ENCODE measurements at places on chromosomes 2 and 18. TPM values are rescaled to one million over a fixed set of nuclear protein-coding genes. Genes with fewer than 3 reads are reported as not detected.
A peak's percentile ranks its signal among the peaks of the same experiment; 100 is the strongest.

DNA sequence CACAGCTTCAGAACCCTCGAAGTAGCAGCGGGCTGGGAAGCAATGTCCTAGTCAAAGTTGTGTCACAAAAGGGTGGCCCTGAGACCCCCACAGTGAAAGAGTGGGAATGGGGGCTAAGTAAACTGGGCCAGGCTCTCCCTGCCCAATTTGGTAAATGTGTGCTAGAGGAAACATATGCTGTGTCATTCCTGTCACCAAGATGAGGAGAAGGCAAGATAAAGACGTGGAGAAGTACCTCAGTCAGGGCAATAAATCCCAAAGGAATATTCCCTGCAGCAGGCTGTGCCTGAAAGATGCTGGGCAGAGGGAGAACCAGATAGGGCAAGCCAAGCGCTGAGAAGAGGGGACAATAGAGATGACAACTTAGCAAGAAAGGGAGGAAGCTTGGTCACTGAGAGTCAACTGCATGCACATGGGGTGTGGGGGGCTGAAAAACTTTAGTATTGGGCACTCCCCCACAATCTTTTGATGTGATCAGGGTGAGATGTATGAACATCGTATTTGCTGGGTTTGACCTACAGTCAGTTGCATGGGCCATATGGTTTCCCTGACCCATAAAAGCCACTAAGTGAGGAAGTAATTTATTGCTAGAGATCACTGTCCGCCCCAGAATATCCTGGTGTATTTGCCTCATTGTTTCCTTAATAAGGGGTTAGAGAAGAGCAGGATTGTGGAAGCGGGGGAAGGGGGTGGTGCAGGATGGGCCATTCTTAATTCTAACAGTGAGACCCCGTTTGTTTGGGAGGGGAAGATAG is 49.9 kb upstream of the CXCR4 start:
- H3K4me3 ChIP-seq, result no peak overlapping the region
- H3K27ac ChIP-seq, result no peak overlapping the region
- H3K4me1 ChIP-seq, result peaks cover 17% of the 10 kb centered on the region
- H3K27me3 ChIP-seq, result no peaks in the 10 kb centered on the region

- H3K4me1 ChIP-seq, result peaks cover 6% of the 10 kb centered on the region
- H3K4me3 ChIP-seq, result no peak overlapping the region
- H3K27ac ChIP-seq, result no peak overlapping the region
- no peaks in the 10 kb centered on the region for H3K27me3 ChIP-seq
Measured at GRCh38 chr2:1886405-1886992, 142.2 kb upstream of the PXDN start.

DNA sequence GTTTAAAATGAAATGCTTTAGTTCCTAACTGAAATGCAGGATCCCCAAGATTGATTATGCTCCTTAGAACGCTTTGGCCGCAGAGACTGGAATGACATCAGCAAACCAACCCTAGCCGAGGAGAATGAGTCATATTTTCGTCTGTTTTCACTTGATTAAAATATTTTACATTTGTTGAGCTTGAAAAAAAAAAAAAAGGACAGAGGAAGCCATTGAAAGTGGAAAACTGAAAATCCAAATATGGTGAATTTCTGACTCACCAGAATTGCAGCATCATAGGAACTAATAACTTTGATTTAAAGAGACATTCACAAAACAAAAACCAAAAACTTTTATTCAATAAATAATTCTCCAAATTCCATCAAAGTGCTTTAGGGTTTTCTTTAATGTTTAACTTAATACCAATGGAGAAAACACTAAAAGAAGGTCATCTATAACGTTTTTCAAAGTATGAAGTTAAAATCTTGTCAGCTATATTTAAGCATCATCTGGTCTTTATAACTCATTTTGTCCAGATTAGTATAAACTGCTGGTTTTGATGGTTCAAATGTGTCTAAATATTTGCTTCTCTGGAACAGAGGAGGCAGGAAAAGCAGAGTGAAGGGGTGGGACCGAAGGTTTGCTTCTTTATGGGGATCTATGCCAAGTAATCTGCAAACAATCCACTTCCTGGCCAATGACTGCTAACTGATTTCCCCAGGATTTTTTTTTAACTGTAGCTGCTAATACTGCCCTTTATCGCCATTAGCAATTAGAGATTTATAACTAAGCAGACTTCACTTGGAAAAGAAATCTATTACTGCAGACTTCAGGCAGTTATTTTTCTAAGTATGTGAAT is 30.9 kb upstream of the COL5A2 start:
- H3K27me3 ChIP-seq, result no peaks in the 10 kb centered on the region
- DNase-seq, result no peak
- peak overlapping the region; percentile 22 for H3K27ac ChIP-seq
- H3K36me3 ChIP-seq, result no peaks in the 10 kb centered on the region
- H3K4me3 ChIP-seq, result no peak overlapping the region

DNA sequence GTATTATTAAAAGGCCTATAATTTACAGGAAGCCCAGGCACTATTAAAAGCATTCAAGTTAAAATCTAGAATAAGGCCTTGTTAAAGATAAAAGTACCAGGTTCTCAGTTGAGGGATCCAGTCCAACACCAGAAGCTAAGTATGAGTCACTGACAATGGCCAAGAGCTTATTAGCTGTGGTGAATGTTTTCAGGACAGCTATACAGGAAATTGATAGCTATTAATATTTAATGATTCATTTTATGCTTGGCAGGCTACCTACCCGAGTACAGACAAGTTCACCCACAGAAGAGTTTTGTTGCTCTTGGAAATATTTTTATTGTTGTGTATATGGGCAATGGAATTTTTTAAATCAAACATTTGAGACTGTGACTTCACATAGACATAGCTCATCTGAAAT is 729.6 kb upstream of the ZNF804A start:
- H3K4me3 ChIP-seq, result no peak overlapping the region
- no peaks in the 10 kb centered on the region for H3K27me3 ChIP-seq
- DNase-seq, result no peak
- no peak overlapping the region for H3K27ac ChIP-seq
- H3K4me1 ChIP-seq, result no peaks in the 10 kb centered on the region
- no peaks in the 10 kb centered on the region for H3K36me3 ChIP-seq

- H3K36me3 ChIP-seq, result 0 out of 2 replicates have a peak, but pooled peaks cover 8% of the 10 kb centered on the region
- no peaks in the 10 kb centered on the region for H3K27me3 ChIP-seq
- H3K4me3 ChIP-seq, result peak overlapping the region; percentile 93
- peaks cover 22% of the 10 kb centered on the region for H3K4me1 ChIP-seq
Measured at GRCh38 chr2:121647396-121647795, 1.9 kb downstream of the CLASP1 start.

DNA sequence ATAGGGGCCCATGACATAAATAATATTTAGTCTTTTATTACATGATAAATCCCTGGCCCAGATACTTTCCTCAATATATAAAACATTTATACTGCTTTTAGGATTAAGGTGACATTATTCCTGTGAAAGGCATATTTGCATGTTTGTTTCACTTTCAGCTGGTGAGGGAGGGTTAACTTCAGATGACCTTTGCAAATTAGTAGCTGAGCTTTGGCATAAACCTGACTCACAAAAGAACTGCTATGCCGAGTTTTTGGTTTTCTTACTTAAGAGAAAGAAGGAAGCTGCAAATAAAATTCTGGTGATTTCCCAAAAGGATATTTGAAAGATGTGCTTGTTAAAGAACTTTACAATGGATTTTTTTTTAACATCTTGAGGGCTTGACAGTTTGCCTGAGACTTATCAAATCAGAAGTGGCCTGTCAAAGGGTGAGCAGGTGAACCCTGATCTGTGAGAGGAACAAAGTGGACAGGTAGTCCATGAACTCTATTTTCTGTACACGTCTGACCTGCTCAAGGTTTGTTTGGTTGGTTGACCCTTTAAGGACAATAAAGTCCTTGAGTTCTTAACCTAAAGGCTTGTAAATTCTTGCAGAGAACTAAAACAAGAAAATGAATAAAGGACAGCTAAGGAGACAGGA is 93.5 kb downstream of the FAM124B start:
- DNase-seq, result no peak
- H3K27ac ChIP-seq, result no peak overlapping the region
- no peak overlapping the region for H3K4me3 ChIP-seq
- H3K36me3 ChIP-seq, result no peaks in the 10 kb centered on the region

DNA sequence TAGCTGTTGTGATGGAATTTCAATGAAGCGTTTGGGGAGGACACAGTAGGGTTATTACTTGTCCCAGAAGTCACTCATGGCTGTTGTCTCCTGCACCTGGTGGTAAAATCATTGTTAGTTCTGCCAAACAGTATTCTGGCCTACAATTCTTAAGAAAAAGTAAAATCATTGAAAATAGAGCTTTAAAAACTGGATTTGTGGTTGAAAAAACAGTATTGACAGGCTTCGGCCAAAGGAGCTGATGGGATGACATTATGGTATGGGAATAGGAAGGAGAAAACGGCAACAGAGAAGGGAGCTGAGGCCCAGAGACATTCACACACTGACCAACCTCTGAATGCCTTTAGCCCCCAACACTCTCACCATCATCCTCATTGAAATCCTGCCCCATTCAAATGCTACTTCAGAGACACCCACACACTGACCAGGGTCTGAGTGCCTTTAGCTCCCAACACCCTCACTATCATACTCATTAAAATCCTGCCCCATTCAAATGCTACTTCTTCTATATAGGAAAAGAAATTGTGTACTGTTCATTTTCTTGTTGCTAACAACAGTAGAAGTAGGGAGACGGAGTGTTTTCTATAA is 114.1 kb upstream of the OSR1 start:
- H3K4me3 ChIP-seq, result no peak overlapping the region
- H3K36me3 ChIP-seq, result no peaks in the 10 kb centered on the region
- peaks cover 24% of the 10 kb centered on the region for H3K4me1 ChIP-seq

- H3K4me3 ChIP-seq, result 0 out of 2 replicates have a peak overlapping the region, but pooled peaks have one; percentile 30
- DNase-seq, result no peak
- H3K27me3 ChIP-seq, result peaks cover 6% of the 10 kb centered on the region
- H3K4me1 ChIP-seq, result peaks cover 56% of the 10 kb centered on the region
- H3K27ac ChIP-seq, result no peak overlapping the region
- no peaks in the 10 kb centered on the region for H3K36me3 ChIP-seq
Measured at GRCh38 chr2:144480285-144480684, 39.6 kb downstream of the ZEB2 start.

GRCh38 chr2:60414495-60415138 is 138.8 kb downstream of the BCL11A start:
- DNase-seq, result no peak
- no peak overlapping the region for H3K27ac ChIP-seq
- peaks cover 71% of the 10 kb centered on the region for H3K4me1 ChIP-seq
- peaks cover 22% of the 10 kb centered on the region for H3K27me3 ChIP-seq
- H3K4me3 ChIP-seq, result no peak overlapping the region

- H3K4me1 ChIP-seq, result peaks cover 37% of the 10 kb centered on the region
- H3K36me3 ChIP-seq, result no peaks in the 10 kb centered on the region
- H3K4me3 ChIP-seq, result no peak overlapping the region
- no peak overlapping the region for H3K27ac ChIP-seq
- no peak for DNase-seq
- no peaks in the 10 kb centered on the region for H3K27me3 ChIP-seq
Measured at GRCh38 chr2:220892018-220892634, 680.0 kb downstream of the EPHA4 start.

- H3K27ac ChIP-seq, result 0 out of 2 replicates have a peak overlapping the region, but pooled peaks have one; percentile 28
- no peaks in the 10 kb centered on the region for H3K27me3 ChIP-seq
- H3K4me3 ChIP-seq, result no peak overlapping the region
Measured at GRCh38 chr2:180990794-180991193, 10.4 kb downstream of the UBE2E3 start.

DNA sequence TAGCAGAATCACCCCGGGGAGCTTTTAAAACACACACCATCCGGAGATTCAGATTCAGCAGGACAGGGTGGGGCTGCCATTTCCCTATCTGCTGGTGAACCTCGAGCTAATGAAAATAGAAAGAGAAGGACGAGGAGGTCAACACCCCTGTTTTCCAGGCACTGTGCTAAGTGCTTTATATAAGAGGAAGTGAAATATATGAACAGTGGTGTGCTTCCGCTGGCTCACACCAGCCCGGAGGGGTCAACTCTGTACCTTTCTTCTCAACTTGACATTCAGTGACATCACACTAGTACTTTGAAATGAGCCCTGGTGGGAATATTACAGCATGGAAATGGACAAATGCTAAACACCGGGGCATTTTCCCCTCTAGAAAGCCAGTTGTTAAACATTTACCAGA is 108.3 kb upstream of the LTBP1 start:
- no peak overlapping the region for H3K27ac ChIP-seq
- H3K27me3 ChIP-seq, result no peaks in the 10 kb centered on the region
- DNase-seq, result no peak

DNA sequence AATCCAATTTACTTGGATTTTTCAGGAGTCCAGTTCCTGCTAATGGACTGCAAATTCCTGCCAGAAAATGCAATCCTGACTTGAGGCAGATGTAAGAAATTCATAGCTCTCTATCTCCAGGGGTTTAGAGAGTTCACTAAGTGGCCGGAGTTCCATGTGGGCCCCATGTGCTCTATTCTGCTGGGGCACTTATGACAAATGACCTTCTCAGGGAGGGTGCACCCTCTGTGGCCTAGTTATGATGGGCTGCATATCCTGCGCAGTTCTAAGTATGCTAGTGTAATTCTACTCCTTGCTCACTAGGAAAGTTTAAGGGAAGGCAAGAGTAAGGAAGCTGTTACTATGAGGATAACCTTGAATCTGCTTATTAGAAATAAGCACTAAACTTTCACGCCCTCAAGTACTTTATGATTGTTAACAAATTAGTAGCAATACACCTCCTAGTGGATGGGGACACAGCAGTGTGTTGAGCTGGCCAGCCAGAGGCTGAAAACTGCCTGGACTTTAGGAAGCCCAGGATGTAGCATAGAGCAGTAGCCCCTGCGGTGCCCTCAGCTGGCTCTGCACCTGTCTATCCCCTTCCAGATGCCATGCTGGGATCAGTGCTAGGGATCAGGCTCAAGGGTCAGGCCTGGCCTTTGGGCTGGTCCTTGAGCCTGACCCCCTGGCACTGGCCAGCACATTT is 14.4 kb downstream of the SMYD1 start:
- no peaks in the 10 kb centered on the region for H3K36me3 ChIP-seq
- no peaks in the 10 kb centered on the region for H3K27me3 ChIP-seq
- H3K27ac ChIP-seq, result no peak overlapping the region

- peak; percentile 62 for DNase-seq
- no peaks in the 10 kb centered on the region for H3K27me3 ChIP-seq
- H3K36me3 ChIP-seq, result peaks cover 13% of the 10 kb centered on the region
Measured at GRCh38 chr2:235806986-235807750, 313.3 kb downstream of the AGAP1 start.

- H3K27ac ChIP-seq, result no peak overlapping the region
- H3K4me3 ChIP-seq, result no peak overlapping the region
- no peaks in the 10 kb centered on the region for H3K36me3 ChIP-seq
- peaks cover 10% of the 10 kb centered on the region for H3K4me1 ChIP-seq
- DNase-seq, result no peak
Measured at GRCh38 chr18:4831791-4832375, 365.2 kb downstream of the AKAIN1 start.

GRCh38 chr18:63590966-63591695 is 4.0 kb downstream of the SERPINB13 start:
- H3K27me3 ChIP-seq, result no peaks in the 10 kb centered on the region
- H3K36me3 ChIP-seq, result no peaks in the 10 kb centered on the region
- DNase-seq, result no peak
- H3K4me3 ChIP-seq, result no peak overlapping the region
- H3K4me1 ChIP-seq, result peaks cover 4% of the 10 kb centered on the region

GRCh38 chr2:10000541-10000940 is 42.8 kb upstream of the KLF11 start:
- peaks cover 11% of the 10 kb centered on the region for H3K4me1 ChIP-seq
- no peak overlapping the region for H3K4me3 ChIP-seq
- no peaks in the 10 kb centered on the region for H3K27me3 ChIP-seq
- peak overlapping the region; percentile 89 for H3K27ac ChIP-seq
- no peak for DNase-seq

- H3K4me1 ChIP-seq, result 0 out of 2 replicates have a peak, but pooled peaks cover 2% of the 10 kb centered on the region
- no peaks in the 10 kb centered on the region for H3K36me3 ChIP-seq
- no peak overlapping the region for H3K27ac ChIP-seq
- H3K27me3 ChIP-seq, result no peaks in the 10 kb centered on the region
- DNase-seq, result no peak
- H3K4me3 ChIP-seq, result no peak overlapping the region
Measured at GRCh38 chr2:72097276-72097675, 50.4 kb downstream of the CYP26B1 start.

Gene ARHGAP28
- total RNA-seq, result 10.5 TPM

Gene VWC2L
- not detected for total RNA-seq

Gene UGT1A5
- not detected for total RNA-seq

Gene SNRNP27
- 45.9 TPM for total RNA-seq

Gene CDH2
- total RNA-seq, result 16.9 TPM

Gene LCT
- total RNA-seq, result not detected
